EH (cell line): ENCODE measurements at places on chromosomes 3 and 15.

- DNase-seq = peak; percentile 94
Measured at GRCh38 chr3:105647047-105647446, 221.8 kb downstream of the CBLB start.

- peak; percentile 64 for DNase-seq
Measured at GRCh38 chr15:60682115-60682514, 203.2 kb upstream of the ICE2 start.

DNA sequence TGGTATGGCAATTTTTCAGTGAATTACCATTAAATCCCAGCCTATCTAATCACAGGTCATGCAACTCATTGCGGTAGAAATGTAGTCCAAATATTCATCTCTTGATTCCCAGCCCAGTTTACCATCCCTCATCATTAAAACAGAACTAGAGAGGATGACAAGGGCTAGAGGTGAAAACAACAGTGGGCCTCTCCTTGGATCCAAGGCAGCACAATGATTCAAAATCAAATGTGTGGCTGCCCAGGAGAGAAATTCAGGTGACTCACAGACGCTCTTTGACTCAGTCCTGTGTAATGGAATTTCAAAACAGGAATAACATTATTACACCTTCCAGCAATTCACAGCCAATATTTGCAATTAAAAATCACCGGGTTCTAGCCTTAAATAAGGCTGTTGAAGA lies 246.5 kb downstream of the TBL1XR1 start:
- DNase-seq = peak; percentile 31

DNA sequence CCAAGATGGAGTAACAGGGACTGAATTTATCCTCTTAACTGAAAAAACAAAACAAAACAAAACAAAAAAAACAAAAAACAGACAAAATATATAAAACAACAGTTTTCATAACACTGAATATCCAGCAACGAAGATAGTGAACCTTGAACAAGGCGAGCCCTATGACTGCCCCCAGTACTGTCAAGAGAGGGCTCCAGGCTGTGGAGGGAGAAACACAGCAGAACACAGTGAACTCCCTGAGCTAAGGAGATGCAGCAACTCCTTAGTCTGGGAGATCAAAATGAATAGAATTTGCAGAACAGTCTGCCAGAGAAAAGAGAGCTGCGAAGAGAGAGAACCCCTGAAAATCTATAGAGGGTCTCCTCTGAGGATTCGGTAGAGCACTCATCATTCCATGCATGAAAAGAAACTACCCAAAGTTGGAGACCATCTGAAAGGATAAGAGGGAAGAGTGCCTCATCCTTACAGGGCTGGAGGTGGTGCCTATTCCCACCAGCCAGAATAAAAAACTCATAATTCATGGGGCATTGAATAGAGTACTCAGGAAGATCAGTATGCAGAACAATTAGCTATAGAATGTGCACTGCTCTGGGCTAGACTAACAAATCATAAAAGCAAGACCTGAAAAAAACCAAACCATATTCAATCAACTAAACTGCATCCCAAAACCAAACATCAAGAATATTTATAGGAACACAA lies 101.8 kb downstream of the FRMD4B start:
- no peak for DNase-seq

DNA sequence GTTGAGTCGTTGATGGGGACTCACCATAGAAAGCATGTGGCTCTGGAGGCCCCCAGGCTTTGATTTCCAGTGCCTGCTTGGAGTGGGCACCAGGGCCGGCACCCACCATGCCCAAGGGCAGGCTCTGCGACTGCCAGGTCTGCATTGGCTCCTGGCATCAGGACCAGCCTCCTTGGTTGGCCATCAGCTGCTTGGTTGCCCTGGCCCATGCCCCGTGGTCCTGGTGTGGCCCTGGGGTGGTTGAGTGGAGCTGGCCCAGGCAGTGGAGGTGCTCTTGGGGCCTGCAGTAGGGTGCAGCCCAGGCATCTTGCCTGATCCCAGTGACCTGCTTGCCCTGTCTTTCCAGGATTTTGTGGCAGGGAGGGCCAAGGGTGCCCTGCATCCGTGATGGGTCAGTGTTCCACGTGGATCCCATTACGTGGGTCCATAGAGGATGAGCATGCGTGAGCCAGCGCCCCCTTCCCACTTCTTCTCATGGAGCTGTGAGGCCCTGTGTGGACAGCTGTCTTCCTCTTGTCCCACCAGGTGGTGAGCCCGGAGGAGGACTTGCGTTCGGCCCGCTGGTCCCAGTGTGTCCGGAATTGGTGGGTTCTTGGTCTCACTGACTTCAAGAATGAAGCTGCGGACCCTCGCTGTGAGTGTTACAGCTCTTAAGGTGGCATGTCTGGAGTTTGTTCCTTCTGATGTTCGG lies 187.0 kb downstream of the UBE3A start:
- no peak for DNase-seq

DNA sequence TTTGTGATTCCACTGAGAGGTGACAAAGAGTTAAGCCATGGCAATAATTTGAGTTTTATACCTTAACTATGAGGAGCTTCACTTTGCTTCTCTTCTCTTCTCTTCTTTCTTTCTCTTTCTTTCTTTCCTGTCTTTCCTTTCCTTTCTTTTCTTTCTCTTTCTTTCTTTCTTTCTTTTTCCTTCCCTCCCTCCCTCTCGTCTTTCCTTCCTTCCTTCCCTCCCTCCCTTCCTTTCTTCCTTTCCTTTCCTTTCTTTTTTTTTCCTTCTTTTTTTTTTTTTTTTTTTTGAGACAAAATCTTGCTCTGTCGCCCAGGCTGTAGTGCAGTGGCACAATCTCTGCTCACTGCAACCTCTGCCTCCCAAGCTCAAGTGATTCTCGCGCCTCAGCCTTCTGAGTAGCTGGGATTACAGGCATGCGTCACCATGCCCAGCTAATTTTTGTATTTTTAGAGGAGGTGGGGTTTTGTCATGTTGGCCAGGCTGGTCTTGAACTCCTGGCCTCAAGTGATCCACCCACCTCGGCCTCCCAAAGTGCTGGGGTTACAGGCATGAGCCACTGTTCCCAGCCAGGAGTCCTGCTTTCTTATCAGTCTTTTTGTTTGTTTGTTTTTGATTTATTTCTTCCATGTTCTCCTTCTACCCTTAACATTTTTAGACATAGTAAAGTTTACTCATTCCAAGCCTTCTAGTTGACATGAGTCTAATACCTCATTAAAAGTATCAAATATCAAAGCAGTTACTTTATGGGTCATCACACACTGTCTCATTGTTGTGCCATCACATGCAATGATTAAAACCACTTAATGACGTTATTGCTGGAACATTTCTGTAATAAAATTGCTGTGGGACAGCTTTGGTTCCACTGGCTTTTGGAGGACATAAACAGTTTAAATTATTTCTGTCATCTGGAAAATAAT lies 29.9 kb downstream of the SLC49A4 start:
- peak; percentile 76 for DNase-seq

- no peak for DNase-seq
Measured at GRCh38 chr3:88282528-88283241, 132.9 kb downstream of the C3orf38 start.

GRCh38 chr15:42819786-42820185 lies 82.9 kb upstream of the CDAN1 start:
- DNase-seq = no peak

- peak; percentile 74 for DNase-seq
Measured at GRCh38 chr3:151974067-151974466, 100.6 kb downstream of the SUCNR1 start.

DNA sequence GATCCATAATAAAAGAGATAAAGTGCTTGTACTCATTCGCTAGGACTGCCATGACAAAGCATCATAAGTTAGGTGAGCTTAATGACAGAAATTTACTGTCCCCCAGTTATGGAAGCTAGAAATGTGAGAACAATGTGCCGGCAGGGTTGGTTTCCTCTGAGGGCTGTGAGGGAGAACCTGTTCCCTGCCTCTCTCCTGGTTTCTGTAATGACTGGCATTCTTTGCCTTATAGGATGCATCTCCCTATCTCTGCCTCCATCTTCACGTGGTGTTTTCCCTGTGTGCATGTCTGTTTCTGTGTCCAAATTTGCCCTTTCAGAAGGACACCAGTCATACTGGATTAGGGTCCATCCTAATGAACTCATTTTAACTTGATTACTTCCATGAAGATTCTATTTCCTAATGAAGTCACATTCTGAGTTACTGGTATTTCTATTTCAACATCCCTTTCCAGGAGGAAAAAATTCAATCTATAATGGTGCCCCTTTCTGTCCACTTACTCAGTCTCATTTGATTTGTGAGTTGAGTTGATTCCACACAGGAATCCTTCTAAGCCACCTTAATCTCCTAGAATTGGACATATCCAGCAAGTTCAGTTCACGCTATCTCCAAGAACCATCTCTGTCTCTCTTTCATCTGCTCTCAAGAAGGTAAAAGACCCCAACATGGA lies 71.2 kb upstream of the LIPC start:
- peak; percentile 37 for DNase-seq

GRCh38 chr3:185646382-185647133 lies 60.5 kb downstream of the SENP2 start:
- no peak for DNase-seq

DNA sequence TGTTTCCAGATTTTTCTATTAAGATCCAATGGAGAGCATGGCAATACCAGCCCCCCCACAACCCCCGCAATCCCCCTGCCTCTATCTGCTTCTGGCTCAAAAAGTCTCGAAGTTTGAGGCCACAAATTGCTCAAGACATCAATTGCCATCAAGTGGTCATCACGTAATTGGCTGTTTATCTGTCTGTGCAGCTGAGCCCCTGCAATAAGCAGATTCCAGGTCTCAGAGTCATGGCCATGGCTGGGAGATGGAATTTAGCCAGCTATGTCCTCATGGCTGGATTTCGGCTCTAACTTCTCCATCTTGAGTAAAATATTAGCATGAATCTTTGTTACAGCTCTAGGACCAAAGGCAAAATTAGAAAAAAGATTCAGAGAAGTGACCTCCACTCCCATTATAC lies 22.7 kb downstream of the SSUH2 start:
- peak; percentile 96 for DNase-seq

DNA sequence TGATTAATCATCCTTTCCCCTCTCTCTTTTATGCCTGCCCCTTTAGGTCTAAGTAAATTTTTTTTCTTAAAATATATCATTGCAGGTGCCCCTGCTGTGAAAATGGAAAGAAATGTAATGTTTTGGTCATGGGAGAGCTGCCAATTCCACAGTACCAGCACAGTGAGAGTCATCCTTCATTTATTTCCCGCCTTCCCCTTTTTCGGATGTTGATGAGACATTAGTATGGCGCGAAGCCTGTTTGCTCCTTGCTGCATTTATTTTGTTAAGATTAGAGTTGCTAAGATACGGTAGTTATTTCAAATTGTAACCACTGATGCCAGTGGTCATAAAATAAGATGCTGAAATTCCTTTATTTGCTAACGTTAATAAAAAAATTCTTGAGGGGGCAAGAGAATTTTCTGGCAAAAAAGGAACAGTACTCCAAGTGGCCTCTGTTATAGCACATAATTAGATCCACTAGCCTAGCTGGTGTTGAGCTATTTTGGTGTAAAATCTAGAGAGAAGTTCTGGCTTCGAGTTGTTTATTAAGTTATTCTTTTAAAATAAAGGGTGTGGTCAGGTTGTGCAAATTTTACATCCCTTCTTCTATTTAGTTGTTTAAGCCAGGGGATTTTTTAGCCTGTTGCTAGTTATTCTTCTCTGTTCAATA lies 62.8 kb downstream of the MDFIC2 start:
- DNase-seq = no peak

DNA sequence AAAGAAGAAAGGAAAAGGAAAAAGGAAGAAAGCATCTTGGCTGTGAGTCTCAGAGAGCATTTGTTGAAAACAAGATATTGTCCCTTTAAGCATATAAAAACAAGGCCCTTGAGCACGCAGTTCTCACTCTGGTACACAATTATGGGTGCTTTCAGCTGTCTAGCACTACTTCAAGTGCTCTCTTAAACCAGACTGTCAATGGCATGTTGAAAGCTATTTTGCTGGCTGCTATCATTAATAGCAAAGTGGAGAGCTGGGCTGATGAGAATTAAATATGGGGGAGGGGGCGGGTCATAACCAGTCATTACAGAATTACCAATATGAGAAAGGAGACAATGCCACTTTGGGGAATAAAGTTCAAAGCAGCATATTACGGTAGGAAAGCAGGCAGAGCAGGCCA lies 9.3 kb downstream of the TLE3 start:
- no peak for DNase-seq

DNA sequence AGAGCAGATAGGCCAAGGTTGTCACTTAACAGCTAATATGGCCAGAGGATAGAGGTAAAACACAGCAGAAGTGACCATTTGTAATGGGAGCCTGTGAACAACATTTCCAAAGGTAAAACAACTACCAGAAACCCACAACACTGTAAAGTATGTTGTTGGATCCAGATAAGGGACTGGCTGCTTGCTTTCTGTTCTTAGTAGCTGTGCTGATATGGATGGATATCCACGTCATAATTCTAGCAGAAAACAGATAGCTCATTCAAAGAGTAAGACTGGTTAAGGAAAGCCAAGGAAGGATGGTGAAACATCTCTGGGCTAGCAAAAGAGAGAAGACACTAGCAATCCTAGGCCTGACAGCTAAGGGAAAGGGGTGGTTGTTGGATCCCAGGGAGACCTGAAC lies 36.9 kb upstream of the SPRED1 start:
- no peak for DNase-seq

DNA sequence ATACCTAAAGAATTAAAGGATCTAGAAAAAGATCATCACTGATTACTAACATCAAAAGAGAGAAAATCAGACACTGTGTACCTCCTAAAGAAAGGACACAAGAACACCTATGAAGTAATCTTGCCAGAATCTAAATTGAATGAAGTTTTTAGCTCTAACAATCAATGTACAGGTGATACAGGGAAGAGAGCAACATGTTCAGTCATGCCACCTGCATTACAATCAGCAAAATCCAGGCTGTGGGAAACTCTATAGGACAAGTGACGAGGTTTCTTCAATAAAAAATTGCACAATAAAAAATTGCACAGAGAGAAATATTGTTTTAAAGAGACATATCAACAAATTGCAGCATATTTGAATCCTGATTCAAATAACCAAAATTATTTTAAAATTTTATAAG lies 93.3 kb downstream of the SEMA5B start:
- DNase-seq = no peak

- no peak for DNase-seq
Measured at GRCh38 chr15:52256930-52257733, 38.5 kb downstream of the MYO5C start.

GRCh38 chr3:149559525-149559924 lies 85.0 kb downstream of the TM4SF4 start:
- no peak for DNase-seq

- no peak for DNase-seq
Measured at GRCh38 chr3:98058244-98058960, 23.3 kb upstream of the GABRR3 start.

GRCh38 chr15:101028772-101029438 lies 109.7 kb downstream of the LRRK1 start:
- no peak for DNase-seq

DNA sequence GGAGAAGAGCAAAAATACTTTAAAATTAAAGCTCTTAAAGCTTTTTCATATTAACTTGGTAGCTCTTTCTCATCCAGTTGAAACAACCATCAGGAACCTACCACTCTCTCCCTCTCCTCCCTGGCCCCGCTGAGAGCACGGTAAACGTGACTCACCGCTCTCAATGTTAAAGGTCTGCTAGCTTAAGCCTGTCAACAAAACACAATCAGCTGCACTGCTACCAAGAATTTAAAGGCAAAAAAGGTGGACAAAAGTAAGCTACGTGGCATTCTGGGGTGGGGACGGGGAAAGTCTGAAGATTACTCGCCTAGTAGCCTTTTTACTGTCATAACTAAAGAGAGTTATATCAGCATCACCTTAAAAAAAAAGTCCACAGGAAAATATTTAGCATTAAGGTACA lies 8.4 kb upstream of the GP5 start:
- DNase-seq = peak; percentile 19

GRCh38 chr3:23624305-23624704 lies 181.4 kb upstream of the UBE2E1 start:
- DNase-seq = no peak

GRCh38 chr3:43071313-43071893 lies 34.5 kb downstream of the POMGNT2 start:
- DNase-seq = no peak
